Stimulated activated CD4-positive, alpha-beta T cell treated with anti-CD3 and anti-CD28 coated beads, Interleukin-12 subunit alpha, Interleukin-12 subunit beta, amount 100 ng/mL, for 4 hours (primary cell): ENCODE measurements at places on chromosomes 2 and 18.

GRCh38 chr2:96788442-96789244, 27.4 kb upstream of the CNNM3 start:
- no peak for DNase-seq

GRCh38 chr2:101310834-101311695, 2.6 kb upstream of the RNF149 start:
- no peak for DNase-seq

DNA sequence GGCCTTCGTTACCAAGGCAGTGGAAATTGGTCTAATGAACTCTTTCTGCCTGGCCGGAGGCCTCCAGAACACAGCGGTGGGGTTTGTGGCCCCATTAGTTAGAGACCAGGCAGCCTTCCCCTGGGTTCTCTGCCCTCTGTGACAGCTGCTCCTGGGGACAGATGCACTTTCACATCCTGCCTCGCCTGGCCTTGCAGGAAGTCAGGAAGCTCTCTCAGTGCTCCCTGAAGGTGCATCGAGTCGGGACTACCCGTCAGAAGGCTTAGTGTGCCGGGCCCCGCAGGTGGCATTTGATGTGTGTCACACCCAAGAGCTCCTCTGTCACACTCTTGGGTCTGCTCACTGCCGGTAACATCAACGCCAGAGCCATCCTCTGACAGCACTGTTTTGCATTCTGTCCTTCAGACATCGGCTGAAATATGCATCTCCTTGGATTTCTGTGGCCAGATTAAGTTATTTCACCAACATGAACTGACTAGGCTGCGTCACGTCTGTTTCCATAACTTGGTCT, 158.3 kb downstream of the LDLRAD4 start:
- DNase-seq = peak; percentile 55

DNA sequence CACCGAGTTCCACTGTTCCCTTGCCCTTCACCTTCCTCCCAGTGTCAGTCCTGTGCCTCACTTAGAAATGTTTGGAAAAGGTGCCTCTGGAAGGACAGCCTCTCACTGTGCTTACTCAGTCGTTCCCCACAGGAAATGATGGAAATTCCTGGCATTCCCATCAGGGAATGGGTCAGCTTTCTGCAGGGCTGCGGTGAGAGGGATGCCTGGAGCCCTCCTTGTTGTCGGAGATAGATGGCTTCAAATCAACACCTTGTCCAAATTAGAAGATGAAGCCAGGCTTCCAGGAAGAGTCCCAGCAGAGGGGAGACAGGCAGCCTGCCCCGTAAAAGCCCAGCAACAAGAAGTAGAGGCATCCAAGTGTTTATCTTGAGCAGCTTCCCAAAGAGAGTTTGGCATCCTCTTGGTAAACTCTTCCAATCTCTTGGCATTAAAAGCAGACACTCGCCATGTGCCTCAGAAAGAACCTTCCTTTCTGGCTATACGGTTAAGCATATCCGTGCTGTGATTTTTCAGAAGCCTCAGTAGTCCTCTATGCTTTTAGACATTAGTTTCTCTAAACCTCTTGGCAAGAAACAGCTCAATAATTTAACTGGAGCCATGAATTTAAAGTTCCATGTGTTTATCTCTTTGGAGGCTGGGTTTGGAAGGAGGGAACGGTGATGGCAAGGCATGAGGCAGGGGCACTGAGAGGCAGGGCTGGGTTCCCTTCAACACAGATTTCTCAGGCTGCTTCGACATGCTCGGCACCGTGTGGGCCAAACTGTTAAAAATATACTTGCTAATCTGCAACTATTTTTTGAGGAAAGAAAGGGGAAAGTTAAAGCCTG, 25.1 kb downstream of the COLEC12 start:
- DNase-seq = no peak

DNA sequence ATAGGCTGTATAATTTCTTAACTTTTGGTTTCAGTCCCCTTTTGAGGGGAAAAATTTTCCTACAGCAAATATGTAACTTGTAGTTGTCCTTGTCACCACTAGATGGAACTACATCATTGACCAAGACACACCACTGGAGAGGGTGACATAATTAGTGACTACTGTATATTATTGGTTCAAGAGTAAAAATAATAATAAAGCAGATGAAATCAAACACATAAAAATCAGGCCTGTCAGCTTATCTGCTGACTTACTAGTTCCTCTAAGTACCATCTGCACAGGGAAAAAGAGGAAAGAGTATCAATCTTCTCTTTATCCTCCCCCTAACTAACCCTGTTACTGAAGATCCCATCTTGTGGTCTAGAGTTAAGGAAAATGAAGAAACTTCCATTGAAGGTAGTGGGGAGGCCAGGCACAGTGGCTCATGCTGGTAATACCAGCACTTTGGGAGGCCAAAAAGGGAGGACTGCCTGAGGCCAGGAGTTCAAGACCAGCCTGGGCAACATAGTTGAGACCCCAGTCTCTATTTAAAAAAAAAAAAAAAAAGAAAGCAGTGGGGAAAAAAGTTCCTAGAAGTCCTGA, 29.6 kb upstream of the ENOSF1 start:
- DNase-seq = no peak

DNA sequence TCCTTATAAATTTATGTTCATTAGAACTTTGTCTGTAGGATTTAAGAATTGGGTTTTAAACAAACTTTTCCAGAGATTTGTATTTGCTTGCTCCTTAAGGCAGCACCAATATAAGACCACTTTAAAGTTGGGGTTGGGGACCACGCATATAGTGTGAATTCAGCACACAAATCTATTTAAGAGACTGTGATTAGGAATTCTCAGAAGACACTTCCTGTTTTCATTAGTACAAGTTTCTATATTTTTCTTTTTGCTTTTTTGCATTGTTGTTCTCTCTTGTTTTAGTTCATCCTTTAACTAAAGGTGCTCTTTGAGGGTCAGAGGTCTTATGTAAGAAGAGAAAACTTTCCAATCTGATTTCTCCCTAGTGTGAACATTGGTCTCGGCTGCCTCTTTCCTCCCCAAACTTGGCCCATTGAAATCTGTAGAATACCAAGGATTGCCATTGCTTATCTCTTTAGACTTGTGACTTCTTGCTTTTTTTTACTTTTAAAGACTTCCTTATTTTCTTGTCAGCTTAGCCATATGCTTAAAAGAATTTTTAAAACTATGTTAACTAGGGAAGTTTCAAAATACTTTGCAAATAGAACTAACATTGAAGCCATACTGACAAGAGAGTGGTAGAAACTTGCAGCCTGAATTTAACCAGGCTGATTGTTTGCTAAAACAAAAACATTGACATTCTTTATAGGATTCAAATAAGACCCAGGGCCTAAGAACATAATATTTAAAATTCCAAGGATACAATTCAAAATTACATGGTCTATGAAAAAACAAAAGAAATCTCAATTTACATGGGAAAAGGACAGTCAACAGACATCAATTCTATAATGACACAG, 264.1 kb upstream of the FN1 start:
- DNase-seq = no peak

- DNase-seq = no peak
Observed at GRCh38 chr2:216210701-216211540, 101.8 kb downstream of the XRCC5 start.

DNA sequence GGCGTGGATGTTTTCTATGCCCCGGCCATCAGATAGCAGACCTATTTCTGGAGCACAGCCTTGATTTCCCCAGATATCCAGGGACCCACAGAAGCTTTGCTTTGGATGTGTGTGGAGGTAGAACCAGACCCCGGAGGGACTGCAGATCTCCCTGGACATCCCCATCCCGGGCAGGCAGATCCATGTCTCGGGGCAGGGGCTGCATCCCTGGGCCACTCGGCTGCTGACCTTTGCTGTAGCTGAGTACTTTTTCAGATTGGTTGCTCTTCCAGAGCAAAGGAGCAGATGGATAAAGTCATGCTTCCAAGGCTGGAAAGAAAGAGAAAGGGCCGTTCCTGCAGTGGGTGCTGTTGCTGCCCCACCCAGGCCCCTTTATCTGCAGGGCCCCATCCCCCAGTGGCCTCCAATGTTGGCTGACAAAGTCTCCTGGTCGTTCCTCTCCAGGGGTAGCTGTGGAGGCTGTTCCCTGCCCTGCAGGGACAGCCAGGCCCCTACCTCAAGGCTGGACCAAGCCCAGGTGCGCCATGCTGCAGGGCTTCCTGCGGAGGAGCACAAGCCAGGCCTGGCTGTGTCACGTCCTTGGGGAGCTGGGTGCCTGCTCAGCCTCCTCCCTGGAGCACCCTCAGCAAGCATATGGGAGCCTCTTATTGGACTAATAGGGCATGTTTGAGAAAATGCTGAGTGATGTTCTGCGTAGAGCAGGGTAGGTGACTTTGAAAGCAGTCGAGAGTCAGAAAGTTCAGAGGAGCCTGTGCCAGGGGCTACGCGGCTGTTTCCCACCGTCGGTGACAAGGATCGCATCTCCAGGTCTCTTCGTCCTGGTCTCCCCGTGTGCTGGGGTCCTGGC, 68.4 kb downstream of the TPO start:
- DNase-seq = no peak

DNA sequence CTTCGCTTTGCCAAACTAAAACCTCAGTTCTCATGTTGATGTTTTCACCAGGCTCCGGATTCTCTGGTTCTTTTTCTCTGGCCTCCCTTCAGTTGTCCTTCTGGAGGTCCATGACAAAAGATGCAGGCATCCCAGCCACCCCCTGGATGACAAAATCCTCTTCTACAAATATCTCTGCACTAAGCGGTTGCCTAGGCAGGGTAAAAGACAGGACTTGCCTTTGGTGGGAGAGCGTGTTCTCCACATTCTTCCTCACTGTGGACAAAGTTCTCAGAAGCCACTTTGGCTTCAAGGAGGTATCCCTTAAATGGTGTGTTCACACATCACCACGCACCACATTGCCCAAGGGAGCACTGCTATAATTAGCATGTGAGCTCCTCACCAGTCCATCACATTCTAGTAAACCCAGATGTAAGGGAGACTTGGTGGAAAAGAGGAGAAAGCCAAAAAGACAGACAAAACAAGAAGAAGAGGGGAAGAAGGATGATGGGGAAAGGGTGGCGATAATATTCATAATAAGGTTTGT, 23.6 kb upstream of the MRPL33 start:
- no peak for DNase-seq

GRCh38 chr2:32697156-32697555, 69.3 kb downstream of the TTC27 start:
- no peak for DNase-seq

- no peak for DNase-seq
Observed at GRCh38 chr2:207469451-207469850, 60.3 kb upstream of the CREB1 start.

DNA sequence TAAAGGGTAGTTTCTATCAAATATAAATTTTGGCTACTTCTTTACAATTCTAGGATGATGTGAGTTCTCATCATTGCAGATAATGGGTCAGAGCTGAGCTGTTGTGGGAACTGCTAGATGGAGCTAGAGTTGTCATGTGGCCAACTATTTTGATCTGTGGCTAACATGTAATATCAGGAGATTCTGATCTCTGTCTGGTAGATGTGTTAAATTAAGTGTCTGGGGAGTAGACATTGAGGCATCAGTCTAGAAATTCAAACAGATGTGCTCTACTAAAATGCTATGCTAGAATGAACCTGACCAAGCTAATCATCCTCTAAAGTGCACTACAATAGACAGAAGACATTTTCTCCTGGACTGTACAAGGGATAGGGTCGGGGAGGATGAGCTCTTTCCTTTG, 30.3 kb upstream of the DARS1 start:
- DNase-seq = no peak

- no peak for DNase-seq
Observed at GRCh38 chr18:43170586-43170985, 55.1 kb upstream of the RIT2 start.

GRCh38 chr2:1827686-1828085, 83.4 kb upstream of the PXDN start:
- no peak for DNase-seq

GRCh38 chr18:61448316-61448715, 115.1 kb downstream of the CDH20 start:
- no peak for DNase-seq

GRCh38 chr18:9140984-9141383, 4.4 kb downstream of the ANKRD12 start:
- DNase-seq = no peak

- no peak for DNase-seq
Observed at GRCh38 chr2:71962911-71963694, 184.6 kb downstream of the CYP26B1 start.

DNA sequence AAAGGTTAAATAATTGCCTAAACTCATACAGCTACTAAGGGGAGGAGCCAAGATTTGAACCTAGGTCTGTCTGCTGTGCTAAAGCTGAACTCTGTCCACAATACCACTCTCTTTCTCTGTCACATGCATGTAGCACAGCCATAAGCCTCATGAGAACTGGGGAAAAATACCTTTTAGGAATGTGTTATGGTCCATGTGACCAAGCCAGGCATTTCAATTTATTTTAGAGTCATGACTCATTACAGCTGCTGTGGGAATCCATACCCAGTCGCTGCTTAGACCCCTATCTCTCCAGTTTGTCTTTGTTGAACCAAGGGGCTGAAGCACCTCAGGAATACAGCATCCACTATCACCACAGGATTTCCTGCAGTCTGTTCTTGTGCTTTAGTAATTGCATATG, 200.0 kb upstream of the SIX3 start:
- DNase-seq = no peak

- no peak for DNase-seq
Observed at GRCh38 chr2:65424391-65424790, 8.0 kb downstream of the SPRED2 start.

DNA sequence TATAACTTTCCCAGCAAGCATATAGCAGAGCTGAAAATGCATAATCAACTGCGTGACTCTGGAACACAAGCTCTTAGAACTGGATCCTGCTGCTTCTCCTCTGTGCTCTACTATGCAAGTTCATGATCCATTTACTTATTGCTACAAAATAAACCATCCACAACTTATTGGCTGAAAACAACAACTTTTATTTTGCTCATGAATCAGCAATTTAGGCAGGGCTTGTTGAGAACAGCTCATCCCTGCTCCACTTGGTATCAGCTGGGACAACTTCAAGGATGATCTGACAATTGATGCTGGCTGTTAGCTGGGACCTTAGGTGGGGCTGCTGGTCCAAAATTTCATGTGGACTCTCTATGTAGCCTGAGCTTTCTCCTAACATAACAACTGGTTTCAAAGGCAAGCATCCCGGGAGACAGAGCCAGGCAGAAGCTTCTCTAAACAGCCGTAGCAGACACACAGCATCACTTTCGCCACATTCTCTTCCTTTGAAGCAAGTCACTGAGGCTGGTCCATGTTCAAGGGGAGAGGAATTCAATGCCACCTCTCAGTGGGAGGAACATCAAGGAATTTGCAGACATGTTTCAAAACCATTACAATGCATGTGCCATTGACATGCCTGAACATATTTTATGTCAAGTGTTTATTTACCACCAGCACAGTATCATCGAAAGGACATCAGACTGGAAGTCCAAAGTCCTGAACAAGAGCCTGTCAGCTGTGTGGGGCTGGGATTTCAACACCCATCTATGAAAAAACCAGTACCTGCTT, 153.1 kb upstream of the PKDCC start:
- no peak for DNase-seq

GRCh38 chr2:152238016-152238415, 62.5 kb upstream of the STAM2 start:
- no peak for DNase-seq

GRCh38 chr2:112433932-112434730, 686 bp upstream of the RGPD8 start:
- DNase-seq = no peak
